ENCODE measurements at places on chromosomes 1 and 21.

- no peak for DNase-seq
These were observed 13.4 kb upstream of the PIAS3 start for GRCh38 chr1:145871994-145872924.

- peak; percentile 42 for DNase-seq
These were observed 5.7 kb upstream of the SVBP start for GRCh38 chr1:42822800-42823392.

- DNase-seq = peak; percentile 29
These were observed 868 bp downstream of the C1orf21 start for GRCh38 chr1:184387476-184388318.

- no peak for DNase-seq
These were observed 44.5 kb downstream of the DDR2 start for GRCh38 chr1:162676750-162677149.

DNA sequence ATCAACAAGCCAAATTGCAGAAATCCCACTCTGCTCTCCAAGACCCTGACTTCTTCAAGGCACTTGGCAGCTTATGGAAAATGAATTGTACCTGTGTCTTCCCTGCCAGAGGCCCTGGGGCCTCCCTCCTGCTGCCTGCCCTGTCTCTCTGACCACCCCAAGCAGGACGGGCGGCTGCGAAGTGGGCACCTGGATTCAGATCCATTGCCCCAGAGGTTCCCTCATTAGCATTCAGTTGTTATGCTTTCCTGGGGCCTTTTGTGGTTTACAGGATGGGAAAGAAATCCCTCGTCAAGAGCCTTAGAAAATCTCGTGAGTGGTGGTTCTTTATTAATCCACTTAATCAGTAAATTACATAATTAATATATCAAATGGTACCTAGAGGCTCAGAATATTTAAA, 179.3 kb downstream of the TNR start:
- DNase-seq = no peak

- DNase-seq = no peak
These were observed 69.2 kb upstream of the AJAP1 start for GRCh38 chr1:4585216-4585615.

GRCh38 chr21:30146558-30147282, 19.9 kb downstream of the CLDN17 start:
- DNase-seq = no peak

DNA sequence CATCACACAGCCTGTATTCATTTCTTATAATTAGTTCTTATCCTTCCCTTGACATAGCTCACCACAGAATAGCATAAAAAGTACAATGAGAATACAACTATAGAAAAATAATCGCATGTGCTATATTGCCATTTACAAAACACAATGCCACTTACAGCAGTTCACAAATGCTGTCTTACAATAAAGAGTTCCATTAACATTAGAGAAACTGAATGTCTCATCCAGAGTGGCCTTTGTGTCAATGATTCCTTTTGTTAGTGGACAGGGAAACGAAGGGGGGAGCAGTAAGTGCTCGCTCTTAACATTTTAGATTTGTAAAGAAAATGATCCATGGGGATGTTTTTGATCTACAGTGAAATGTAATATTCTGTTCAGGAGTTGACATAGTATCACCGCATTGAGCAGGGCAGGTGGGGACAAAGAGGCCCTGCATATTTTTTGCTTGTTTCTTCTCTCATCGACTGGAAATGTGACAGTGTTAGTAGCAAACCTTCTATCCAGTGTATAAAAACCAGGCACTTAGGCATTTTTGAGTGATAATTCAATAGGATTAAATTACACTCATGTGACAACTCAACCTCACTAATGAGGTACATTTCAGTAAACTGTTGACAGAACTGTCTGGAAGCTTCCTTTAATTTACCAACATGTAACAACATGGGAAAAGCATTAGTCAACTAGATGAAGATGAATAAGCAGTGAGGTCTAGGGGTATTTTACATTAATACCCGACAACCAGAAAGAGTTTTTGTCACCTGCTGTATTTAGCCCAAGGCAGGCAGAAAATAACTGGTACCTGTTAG, 35.6 kb upstream of the RRP15 start:
- DNase-seq = peak; percentile 53

GRCh38 chr1:3040004-3040403, 18.7 kb downstream of the ACTRT2 start:
- no peak for DNase-seq

DNA sequence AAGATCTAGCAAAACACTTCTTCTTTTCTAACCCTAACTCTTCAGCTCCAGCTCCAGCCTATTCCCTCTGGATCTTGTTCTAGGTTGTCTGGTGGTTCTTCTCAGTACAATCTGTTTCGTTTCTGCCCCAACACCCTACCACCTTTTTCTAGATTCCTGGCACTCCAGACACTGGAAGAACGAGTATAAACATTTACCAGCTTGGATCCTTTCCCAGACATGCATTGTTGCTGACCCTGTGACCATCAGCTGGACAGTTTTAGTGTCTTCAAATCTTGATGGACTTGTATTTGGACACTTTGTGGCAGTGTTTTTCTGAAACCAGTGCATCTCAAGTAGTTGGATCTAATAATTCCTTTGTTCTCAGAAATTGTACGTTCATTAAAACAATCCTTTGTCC, 30.6 kb upstream of the CACNA1E start:
- no peak for DNase-seq

Data from NCI-H774 (cell line).